Stimulated activated CD4-positive, alpha-beta T cell treated with anti-CD3 and anti-CD28 coated beads, TNF-alpha, amount 100 ng/mL, for 1 hour (primary cell): ENCODE measurements at places on chromosomes 5 and 9.

- no peak for DNase-seq
Observed at GRCh38 chr5:154209591-154210081, 19.1 kb downstream of the GALNT10 start.

- no peak for DNase-seq
Observed at GRCh38 chr9:111533099-111533790, 8.3 kb downstream of the ZNF483 start.

GRCh38 chr5:166302166-166302565 lies 1989.3 kb upstream of the WWC1 start:
- no peak for DNase-seq

- DNase-seq = no peak
Observed at GRCh38 chr9:105359892-105360291, 87.9 kb upstream of the FSD1L start.

DNA sequence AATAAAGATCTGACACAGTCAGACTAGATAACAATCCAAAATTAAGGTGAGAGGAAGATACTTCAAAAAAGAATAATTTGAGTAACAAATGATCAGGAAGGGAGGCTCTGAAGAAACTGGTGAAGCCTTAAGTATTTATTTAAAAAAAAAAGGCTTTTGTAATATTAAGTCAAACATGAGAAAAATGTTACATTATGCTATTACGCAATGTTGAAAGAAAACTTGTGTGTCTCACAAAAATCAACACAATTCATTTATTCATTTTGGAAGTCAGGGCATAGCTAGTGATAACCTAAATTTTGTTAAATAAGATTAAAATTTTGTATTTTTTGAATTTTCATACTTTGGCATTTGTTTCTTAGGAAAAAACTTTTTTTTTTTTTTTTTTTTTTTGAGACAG lies 28.2 kb downstream of the WDR41 start:
- no peak for DNase-seq

- DNase-seq = no peak
Observed at GRCh38 chr5:147887930-147888329, 9.4 kb downstream of the SCGB3A2 start.

DNA sequence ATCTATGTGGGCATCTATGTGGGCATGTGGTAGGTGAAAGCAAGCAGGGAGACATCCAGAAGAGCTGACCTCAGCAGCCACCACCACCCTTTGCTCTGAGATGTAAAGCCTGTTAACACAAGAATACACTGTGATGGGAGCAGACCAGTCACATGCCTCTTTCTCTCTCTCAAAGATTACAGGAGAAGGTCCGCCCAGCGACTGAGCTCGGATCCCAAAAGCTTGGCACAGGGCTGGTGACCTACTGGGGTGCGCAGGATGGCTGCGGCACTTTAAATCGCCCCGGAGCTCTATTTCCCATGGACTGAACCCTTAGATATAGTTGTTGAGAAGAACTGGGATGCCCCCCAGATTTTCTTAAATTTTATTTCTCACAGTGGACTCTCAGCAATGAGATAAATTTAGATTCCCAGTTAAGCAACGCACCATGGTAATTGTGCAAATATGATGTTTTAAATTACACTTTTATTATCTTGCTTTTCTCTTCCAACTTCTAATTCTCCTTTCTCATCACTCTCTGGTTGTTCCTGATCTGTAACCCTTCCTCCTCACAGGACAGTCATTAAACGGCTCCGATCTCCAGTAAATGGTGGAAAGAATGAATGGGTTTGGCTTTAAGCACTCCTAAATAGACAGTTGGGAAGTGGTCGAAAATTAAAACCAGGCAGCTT lies 37.7 kb upstream of the ICE1 start:
- no peak for DNase-seq

DNA sequence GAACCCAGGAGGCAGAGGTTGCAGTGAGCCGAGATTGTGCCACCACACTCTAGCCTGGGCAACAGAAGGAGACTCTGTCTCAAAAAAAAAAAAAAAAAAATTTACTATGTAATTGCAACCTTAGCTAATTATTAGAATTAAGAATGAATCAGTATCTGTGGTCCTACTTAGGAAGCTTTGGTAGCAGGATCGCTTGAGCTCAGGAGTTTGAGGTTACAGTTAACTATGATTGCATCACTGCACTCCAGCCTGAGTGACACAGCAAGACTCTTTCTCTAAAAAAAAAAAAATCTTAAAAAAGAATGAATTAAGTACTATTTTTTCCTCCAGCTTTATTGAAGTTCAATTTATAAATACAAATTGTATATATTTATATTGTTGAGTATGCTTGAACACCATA lies 16.7 kb downstream of the NDUFAF2 start:
- no peak for DNase-seq

DNA sequence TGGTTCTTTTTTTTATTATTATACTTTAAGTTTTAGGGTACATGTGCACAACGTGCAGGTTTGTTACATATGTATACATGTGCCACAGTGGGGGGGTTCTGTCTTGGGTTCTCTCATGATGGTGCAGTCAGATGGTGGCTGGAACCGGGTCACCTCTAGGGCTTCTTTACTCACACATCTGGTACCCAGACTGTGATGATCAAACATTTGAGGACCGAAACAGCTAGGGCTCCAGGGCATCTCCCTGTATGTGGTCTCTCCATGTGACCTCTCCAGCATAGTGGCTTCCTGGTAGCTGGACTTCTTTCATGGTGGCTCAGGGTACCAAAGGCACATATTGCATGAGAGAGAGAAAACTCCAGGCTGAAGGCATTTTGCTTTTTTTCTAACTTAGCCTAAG lies 9.8 kb upstream of the CRHBP start:
- no peak for DNase-seq

- no peak for DNase-seq
Observed at GRCh38 chr9:69582544-69583297, 89.5 kb downstream of the APBA1 start.
